ENCODE measurements at places on chromosomes 16 and 17.

- no peak for DNase-seq
Measured at GRCh38 chr17:57944908-57945307, 10.3 kb downstream of the CUEDC1 start.

DNA sequence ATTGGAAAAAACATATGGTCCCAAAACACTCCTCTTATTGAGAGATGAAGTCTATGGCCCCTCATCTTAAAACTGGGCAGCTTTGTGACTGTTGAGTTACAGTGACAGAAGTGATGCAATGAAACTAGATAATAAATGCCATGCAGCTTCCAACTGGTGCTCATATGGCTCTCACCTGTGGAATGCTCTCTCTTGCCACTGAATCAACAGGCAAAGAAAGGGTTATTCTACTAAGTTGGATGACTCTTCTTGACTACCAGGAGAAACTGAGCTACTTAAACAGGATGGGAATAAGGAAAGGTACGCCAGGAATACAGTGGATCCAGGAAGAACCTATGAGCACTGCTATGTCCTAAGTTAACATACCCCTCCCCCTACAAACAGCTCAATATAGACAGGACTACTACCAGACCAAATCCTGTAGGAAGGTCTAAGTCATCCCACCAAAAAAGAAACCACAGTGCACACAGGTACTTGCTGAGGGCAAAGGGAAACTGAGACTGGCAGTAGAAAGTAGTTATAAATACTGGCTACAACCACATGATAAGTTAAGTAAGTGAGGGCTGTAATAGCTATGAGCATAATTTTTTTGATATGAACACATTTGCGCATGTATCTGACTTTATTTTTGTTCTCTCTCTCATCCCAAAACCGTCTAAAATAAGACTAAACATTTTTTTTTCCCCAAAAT lies 398.5 kb downstream of the ZFHX3 start:
- DNase-seq = no peak

- no peak for DNase-seq
Measured at GRCh38 chr17:7883781-7884386, 4.7 kb upstream of the CHD3 start.

- DNase-seq = no peak
Measured at GRCh38 chr16:30482366-30482765, 9.8 kb downstream of the ITGAL start.

GRCh38 chr17:81265576-81265975 lies 26.5 kb downstream of the NDUFAF8 start:
- DNase-seq = no peak

DNA sequence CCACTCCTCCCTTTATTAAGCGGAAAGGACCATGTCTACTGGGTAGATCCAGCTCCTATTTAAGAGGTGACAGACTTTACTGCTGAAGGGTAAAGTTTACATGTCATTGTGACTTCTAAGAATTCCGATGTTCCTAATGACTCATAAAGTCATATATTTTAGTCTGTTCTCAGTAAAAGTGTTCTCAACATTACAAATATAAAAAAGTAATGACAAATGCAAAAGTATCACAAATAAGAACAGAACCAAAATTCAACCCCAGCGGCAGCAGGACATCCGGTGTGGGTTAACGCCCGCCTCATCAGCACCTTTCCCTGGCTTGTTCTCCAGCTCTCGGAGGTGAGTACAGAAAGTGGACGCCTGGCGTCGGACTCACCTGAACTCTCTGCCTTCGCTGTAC lies 6.8 kb downstream of the AXIN1 start:
- DNase-seq = no peak
